Thoracic aorta (tissue), 2 donors: ENCODE measurements at places on chromosomes 4 and X. TPM values are rescaled to one million over a fixed set of nuclear protein-coding genes. Genes with fewer than 3 reads are reported as not detected.

Gene ZRSR2
- total RNA-seq = 6.4 TPM

DNA sequence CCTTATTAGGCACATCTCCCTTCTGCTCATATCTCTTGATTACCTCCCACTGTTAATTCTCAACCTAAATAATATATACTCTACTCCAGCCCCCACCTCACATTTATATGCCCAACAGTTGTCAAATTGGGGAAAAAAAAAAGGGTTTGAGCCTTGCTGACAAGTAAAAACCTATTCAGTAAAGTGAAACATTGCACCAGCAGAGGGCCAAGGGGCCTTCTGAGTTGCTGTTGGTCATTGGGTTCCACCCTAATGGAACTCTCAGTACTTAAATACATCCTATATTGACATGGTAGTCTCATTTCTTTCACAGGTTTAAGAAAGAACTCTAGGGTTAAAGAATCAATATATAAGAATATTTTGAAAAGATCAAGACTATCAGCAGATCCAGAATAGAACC, 362.2 kb downstream of the SMARCA1 start:
- H3K4me3 ChIP-seq = no peak overlapping the region
- H3K27me3 ChIP-seq = no peaks in the 10 kb centered on the region
- no peaks in the 10 kb centered on the region for H3K4me1 ChIP-seq
- no peaks in the 10 kb centered on the region for H3K36me3 ChIP-seq
- no peak overlapping the region for H3K27ac ChIP-seq

Gene TCEAL5
- total RNA-seq = not detected

Gene PAGE2B
- total RNA-seq = not detected

Gene OCRL
- total RNA-seq = 19.5 TPM

DNA sequence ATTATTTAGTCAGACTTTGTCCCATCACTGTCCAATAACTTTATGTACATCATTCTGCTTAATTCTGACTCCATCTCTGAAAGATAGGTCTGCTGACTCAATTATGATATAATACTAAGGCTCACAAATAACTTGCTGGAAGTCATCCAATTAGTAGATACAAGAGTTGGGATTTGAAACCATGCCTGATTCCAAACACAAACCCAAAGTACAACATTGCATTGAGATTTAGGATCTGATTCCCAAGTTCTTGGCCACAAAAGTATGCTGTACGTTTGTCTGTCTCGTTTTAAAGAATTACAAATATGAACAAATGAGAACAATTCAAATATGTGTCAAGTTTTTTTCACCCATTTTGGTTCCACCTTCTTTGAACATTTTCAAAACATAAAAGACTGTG, 108.8 kb downstream of the AMELX start:
- peaks cover 14% of the 10 kb centered on the region for H3K4me1 ChIP-seq
- no peak for DNase-seq
- no peak overlapping the region for H3K4me3 ChIP-seq

DNA sequence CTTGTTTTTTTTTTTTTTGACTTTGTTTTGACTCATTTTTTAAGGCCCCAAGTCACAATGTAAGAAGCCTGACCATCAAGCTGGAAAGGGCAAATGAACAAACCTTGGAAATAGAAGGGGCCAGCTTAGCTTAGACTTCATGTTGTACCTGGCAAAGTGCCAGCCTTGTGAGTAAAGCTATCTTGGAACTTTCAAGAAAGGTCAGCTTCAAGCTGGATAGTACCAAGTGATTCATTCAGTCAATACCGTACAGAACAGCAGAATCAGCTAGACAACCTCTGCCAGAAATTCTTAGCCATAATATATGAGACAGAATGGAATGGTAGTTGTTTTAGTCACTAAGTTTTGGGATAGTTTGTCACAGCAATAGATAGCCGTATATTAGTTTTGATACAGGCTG, 1492.2 kb upstream of the TENM3 start:
- no peak overlapping the region for H3K27ac ChIP-seq
- H3K4me1 ChIP-seq = no peaks in the 10 kb centered on the region
- H3K36me3 ChIP-seq = no peaks in the 10 kb centered on the region
- H3K4me3 ChIP-seq = no peak overlapping the region
- H3K27me3 ChIP-seq = no peaks in the 10 kb centered on the region
- no peak for DNase-seq

- no peak for DNase-seq
- peaks cover 3% of the 10 kb centered on the region for H3K4me1 ChIP-seq
- no peaks in the 10 kb centered on the region for H3K36me3 ChIP-seq
- no peaks in the 10 kb centered on the region for H3K27me3 ChIP-seq
Measured at GRCh38 chr4:42398171-42398870, 1.0 kb downstream of the SHISA3 start.

GRCh38 chrX:18041656-18042055, 179.0 kb downstream of the BEND2 start:
- no peaks in the 10 kb centered on the region for H3K36me3 ChIP-seq
- H3K27ac ChIP-seq = no peak overlapping the region
- no peaks in the 10 kb centered on the region for H3K4me1 ChIP-seq
- no peaks in the 10 kb centered on the region for H3K27me3 ChIP-seq

Gene HPSE
- 6.1 TPM for total RNA-seq

GRCh38 chr4:107147873-107148272, 111.8 kb upstream of the DKK2 start:
- no peaks in the 10 kb centered on the region for H3K27me3 ChIP-seq
- DNase-seq = no peak
- no peak overlapping the region for H3K27ac ChIP-seq
- H3K36me3 ChIP-seq = no peaks in the 10 kb centered on the region
- H3K4me3 ChIP-seq = no peak overlapping the region

Gene XK
- 1.5 TPM for total RNA-seq
